ENCODE measurements at places on chromosomes 1 and 21.
A peak's percentile ranks its signal among the peaks of the same experiment; 100 is the strongest.

DNA sequence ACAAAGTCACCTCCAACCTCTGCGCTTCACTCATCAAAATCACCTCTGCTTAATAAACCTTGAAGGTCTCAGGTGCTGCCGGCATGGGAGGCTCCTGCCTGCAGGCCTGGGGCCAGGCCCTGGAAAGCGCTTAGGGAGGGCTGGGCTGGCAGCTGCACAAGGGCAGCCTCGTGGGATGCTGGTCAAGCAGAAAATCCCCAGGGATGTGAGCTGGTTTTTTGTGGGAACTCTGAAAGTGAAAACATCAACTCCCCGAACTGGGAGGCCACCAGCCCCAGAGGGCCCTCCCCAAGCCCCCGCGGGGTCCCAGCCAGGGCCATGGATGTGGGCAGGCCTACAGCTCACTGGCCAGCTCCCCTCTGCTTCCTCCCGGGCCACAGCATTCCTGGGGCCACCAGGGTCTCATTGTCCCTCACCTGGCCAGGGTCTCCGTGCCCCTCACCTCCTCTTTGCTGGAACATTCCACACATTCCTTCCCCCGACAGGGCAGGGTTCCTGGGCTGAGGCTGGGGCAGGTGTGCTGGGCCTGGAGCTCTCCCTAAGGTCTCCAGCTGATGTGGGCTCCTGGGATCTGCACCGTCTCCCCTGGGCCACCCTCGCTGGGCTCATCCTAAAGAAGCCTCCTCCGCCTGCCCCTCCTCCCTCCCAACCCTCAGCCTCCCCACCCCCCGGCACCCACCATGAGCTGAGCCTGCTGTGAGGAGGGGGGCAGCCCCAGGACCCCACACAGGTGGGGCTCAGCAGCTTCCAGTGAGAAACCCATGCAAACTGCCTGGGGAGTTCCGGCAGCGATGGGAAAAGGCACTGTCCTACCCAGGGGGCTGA is 36.0 kb upstream of the POFUT2 start:
- DNase-seq: no peak

DNA sequence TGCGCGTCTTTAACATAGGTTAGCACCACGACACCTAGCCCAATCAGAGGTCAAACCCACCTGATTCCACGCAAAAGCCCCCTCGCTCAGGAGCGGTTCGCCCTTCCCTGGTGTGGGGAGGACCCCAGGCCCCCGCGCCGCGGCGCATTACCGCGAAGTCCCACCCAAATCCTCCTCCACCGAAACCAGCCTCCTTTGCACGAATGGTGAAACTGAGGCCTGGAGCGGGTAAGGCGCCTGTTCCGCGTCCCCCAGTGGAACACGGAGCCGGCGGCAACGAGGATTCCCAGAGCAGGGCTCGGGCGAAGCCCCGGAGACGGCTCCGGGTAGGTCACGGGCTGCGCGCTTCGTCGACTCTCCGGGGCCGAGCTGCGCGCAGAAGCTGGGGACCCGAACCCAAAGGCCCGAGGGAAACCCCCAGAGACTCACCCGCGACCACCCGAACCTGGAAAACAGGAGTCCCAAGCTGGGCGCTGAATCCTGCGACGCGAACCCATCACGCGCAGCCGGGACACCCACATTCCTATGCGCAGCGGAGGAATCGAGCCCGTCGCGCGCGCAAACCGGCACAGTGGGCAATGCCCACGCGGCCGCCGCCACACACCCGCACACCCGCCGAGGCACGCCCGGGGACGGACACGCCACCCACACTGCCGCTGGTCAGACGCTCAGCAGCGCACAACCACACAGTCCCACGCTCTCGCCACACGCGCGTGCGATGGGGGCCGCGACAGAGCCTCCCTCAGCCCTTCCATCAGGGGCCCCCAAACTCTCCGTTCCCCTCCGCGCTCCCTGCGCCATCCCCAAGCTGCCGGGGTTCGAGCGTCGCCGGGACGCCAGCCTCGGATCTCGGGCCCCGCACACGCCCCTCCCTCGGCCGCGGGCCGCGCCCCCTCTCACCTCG is 507 bp downstream of the GLIS1 start:
- no peak for DNase-seq

GRCh38 chr1:160200786-160201185 is 4.4 kb upstream of the PEA15 start:
- no peak for DNase-seq

GRCh38 chr1:2073382-2074230 is 23.4 kb downstream of the PRKCZ start:
- peak; percentile 77 for DNase-seq

GRCh38 chr1:2399890-2400575 is 8.4 kb downstream of the RER1 start:
- no peak for DNase-seq

DNA sequence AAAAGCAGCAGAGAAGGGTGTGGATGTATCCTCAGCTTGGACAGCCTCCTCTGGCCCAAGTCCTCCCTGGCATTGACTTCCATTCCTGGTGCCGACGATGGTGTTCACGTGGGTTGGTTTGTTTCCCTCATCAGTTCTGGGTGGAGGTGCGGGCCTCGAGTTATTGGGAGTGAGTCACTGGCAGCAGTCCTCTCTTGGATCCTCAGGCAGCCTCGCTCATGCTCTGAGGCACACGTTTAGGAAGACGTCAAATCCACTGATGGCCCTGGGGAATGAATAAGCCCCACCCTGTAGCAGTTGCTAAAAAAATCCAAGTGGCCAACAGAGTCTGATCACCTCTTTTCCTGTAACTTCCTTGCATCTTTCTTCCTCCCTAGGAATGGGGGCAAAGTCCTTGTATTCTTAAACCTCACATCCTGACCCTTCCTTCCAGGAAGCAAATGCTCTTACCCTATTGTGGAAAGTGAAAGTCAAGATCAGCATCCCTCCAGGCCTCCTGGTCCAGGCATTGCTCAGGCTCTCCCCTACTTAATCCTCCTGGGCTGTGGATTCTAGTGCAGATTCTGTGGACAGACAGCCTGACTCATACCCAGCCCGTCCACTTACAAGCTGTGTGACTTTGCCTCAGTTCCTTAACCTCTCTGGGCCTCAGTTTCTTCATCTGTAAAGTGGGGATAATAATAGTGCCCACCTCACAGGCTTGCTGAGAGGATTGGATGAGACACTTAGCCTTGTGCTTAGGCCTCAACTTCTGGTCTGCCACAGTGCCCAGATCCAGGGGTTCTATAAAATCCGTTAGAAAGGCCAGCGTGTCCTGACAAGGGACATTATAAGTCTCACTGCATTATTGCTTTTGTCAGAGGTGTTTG is 111.1 kb downstream of the TLR5 start:
- no peak for DNase-seq

DNA sequence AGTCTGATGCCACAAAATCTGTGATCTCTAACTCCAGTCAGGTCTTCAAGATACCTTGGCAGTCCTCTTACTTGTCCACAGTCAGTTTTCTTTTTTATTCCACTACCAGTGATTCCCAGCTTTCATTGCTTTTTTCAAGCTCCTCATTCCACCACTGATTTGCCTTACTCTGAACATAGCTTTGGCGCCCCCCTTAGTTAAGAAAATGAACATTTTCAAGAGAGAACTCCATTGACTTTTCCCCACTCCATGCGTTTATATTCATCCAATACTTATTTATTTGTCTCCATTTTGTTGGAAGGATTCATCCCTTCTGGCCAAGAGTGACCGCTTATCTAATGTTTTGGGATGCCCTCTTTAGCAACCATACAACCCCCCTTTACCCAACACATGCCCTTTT is 33.9 kb upstream of the IPO9 start:
- no peak for DNase-seq

Data from hypothalamus (tissue), 51 donors.